ENCODE measurements at places on chromosomes 12 and 14.

GRCh38 chr14:22737052-22737451, 29.4 kb upstream of the OXA1L start:
- DNase-seq: no peak

GRCh38 chr14:84112589-84112988, 1417.4 kb upstream of the FLRT2 start:
- DNase-seq: peak; percentile 35

- DNase-seq: no peak
These were observed 77.0 kb downstream of the RBM19 start for GRCh38 chr12:113889076-113889475.

DNA sequence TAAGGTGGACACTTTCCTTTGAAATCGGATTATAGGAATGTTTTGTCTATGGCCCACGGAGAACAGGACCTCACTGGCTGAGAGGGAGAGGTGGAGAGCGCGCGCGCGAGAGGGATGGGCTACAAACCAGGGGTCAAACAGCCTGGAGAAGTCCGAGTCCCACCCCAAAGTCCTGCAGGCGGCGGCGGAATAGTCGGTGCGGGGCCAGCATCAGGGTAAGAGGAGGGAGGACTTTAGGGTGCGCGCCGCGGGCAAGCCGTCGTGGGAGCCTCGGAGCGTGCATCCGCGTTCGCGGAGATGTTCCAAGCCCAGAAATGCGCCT, 3.3 kb upstream of the HOXC8 start:
- no peak for DNase-seq

DNA sequence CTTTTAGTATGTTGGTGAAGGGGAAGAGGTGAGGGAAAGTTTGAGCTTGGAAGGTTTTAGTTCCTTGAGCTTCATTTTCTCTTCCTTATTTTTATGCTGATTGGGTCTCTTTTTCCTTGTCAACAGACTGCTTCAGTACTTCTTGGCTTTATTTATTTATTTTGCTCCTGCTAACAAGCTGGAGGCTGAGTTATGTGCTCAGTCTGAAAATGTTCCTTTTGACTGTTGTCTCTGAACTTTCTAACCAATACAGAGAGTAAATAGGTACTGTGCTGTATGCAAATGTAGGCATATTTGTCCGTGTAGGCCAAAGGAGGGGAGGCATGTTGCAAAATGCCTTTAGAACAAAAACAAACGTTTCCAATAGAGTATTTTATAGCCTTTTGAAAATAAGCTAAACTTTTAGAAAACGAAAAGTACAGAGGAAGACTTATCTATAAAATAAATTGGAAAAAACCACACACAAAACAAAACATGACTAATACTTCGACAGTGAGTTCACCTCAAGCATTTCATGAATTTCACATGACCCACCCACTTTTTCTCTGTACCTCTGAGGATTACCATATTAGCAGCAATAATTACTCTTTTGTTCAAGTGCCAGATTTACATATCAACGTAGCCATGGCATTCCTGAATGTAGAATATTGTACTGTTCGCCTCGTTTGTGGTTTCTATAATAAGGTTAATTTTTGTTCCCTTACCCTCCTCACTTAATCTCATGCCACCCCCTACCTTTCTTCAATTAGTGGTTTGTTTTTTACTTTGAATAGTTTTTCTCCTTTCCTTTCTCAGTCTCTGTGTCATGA, 4.7 kb upstream of the CREBL2 start:
- DNase-seq: peak; percentile 74

DNA sequence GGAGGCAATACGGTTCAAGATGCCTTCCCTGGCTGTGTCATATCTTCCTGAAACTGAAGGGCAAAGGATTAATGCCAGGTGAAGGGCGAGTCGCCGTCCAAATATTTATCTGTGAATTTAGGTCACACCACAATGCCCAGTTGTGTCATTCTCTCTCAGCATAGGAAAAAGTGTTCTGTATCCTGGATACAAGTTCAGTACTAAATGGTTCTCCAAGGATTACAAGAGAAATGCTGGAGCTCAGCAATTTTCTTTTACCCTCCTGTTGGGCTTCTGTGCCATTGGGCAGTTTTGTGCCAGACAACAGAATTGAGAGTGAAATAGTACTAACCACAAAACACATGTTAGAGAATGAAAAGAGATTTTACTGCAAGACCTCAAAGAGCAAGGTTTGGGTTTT, 493.9 kb downstream of the EGLN3 start:
- DNase-seq: no peak

GRCh38 chr12:19572920-19573558, 133.7 kb downstream of the AEBP2 start:
- peak; percentile 70 for DNase-seq

- no peak for DNase-seq
These were observed 47.6 kb upstream of the PKP2 start for GRCh38 chr12:32944195-32944594.

GRCh38 chr12:31324845-31325523, 966 bp downstream of the SINHCAF start:
- DNase-seq: peak; percentile 62

GRCh38 chr12:43899574-43899973, 63.7 kb downstream of the TMEM117 start:
- no peak for DNase-seq

DNA sequence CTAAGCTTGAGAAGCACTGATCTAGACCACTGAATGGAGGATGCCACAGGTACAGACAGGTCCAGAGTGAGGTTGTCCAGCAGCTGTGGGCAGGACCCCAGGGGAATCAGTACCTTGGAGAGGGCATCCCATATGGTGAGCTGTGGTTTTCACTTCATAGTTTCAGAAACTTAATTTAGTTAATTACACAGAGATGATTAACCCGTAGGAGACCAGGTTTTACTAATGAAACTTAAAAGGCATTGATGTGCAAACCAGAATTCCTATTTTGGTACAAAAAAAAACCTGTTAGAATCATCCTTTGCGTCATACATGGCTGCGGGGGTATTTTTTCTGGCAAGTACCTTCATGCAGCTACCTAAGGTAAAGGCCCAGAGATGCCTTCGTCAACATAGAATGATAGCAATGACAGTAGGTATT, 159.3 kb downstream of the DACT1 start:
- DNase-seq: peak; percentile 23

- no peak for DNase-seq
These were observed 25.0 kb downstream of the SH2B3 start for GRCh38 chr12:111430433-111431353.

DNA sequence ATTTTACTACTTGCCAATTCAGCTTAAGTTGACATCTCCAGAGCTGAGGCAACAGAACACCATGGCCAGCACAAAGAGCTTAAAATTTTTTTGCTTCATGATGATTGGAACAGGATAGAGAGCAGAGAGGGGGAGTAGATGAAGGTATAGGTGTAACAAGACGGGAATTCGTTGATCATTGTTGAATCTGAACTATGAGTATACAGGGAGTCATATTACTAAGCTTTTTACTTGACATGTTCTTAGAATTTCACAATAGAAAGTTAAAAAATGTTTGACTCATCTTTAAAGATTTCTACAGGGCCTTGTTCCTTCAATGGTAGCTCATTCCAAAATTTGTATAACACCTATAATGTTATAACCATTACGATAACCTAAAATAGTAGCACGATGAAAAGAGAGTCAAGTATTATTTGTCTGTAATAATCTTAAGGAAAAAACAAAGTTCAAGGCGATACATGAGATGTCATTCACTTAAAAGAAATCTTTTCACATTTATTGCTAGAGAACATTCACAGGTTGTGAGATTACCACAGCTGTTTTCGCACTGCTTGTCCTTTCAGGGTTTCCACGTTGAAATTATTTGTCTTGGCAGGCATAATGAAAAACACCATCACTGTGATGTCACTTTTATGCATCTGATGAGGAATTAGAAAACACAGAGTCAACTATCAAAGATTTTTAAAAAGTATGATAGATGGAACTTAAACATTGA, 33.9 kb downstream of the SPX start:
- DNase-seq: peak; percentile 86

- DNase-seq: peak; percentile 54
These were observed 141.6 kb upstream of the MAX start for GRCh38 chr14:65243766-65244442.

GRCh38 chr12:76189851-76190250, 105.4 kb upstream of the NAP1L1 start:
- DNase-seq: no peak

- peak; percentile 37 for DNase-seq
These were observed 46.9 kb upstream of the MDM1 start for GRCh38 chr12:68378872-68379606.

- no peak for DNase-seq
These were observed 42.8 kb downstream of the KDM2B start for GRCh38 chr12:121537814-121538698.

DNA sequence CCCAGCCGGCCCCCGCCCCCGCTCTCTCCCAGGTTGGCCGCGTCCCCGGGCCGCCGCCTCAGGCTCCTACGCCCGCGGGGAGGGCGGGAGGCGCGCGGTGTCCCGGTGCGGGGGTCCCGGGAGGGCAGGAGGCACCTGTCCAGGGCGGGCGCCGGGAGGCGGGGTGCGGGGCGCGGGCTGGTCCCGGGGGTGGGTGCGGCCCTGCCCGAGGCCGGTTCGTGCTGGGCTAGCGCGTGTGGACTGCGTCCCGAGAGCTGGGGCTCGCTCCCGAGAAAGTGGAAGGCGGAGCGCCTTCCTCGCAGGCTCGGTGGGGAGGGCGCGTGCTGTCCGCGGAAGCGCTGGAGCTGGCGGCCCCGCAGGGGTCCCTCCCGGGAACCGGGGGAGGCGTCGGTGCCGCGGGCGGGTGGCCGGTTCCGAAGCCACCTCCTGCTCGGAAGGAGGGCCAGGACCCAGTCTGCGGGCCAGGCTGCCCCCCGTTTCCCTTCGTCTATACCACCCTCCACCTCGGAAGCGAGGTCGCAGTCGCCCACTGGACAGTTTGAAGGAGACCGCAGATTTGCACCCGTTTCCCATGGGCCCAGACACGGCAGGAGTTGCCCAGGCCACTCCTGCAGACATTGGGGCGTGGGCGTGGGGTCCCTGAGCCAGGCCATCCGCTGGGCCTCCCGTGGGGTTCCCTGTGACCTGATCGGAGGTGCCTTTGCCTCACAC, 636 bp downstream of the ZFYVE21 start:
- DNase-seq: no peak

DNA sequence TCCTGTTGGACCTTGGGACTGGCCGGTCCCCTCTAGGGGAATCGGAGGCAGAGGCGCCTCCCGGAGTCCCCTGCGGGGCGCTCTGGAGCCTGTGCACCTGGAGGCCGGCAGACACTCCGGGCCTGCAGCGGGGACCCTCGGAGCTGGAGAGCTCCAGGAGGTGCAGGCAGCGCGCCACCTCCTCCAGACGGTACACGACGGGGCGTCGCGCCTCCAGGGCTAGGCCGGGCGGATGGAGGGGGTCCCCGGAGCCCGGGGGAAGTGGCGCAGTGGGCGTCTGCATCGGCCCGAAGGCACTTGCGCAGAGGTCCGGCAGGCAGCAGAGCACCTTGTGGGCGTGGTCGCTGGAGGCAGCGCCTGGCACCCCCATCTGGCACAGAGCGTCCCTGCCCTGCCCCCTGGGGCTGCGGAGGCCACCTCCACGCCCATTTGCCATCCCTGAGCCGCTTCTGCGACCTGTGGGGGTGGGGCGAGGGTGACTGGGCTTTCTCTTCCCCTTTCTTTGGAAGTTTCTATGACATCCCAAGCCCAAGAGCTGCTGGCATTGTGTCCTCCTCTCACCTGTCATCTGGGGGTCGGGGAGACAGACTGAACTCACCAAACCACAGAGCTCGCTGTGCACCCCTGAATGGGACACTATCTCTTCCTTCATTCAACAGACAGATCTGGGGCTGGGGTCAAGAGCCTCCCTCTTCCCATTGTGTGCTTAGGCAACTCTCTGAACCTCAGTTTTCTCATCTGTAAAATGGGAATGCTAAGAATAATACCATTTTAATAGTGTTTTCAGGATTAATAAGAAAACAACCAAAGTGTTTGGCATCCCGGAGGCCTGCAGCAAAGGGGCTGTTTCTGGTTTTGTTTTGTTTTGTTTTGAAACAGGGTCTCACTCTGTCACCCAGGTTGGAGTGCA, 37.5 kb upstream of the CORO1C start:
- DNase-seq: no peak

DNA sequence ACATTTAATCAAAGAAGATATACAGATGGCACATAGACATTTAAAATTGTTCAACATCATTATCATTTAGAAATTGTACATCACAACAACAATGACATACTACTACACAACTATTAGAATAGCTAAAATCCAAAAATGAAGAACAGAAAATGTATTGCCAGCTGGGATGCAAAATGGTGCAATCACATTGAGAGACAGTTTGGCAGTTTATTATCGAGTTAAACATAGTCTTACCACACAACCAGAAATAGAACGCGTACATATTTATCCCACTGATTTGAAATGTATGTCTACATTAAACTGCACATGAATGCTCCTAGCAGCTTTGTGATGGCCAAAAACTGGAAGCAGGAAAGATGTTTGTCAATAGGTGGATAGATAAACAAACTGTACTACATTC, 791.5 kb upstream of the MGAT4C start:
- no peak for DNase-seq

DNA sequence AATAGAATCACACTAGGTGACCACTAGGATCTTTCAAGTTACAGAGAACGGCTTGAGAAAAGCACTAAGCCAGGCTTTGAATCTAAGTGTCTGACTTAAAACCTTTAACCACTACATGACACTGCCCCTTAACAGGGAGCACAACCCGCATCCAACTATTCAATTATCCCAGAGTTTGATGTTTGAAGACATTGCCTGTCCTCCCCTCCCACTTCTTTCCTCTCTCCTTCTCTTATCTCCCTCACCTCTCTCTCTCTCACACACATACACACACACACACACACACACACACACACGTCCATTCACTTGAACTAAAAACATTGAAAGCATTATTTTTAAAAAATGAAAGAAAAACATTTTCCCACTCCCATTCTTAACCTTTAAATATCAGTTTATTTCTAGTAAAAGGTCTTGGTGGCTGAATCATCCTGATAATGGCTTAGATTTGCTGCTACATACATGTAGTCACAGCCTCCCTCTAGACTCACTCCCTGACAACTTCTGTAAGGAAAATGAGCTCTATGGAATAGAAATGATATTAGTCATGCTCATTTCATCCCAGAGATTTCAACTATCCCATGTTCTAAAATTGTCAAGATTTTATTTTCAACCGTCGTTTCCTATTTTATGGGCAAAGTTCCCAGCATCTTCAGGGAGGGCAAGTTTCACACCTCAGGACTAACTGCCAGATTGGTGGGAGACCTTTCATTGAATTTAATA, 53.5 kb upstream of the RAP1B start:
- peak; percentile 79 for DNase-seq

DNA sequence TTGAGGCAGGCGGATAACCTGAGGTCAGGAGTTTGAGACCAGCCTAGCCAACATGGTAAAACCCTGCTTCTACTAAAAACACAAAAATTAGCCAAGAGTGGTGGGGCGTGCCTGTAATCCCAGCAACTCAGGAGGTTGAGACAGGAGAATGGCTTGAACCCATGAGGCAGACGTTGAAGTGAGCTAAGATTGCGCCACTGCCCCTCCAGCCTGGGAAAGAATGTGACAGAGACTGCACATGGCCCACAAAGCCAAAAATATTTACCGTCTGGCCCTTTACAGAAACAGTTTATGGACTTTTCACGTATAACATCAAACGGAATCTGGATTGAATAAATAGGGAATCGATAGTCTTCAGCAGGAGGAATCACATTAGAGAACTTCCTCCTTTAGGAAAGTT, 3.5 kb downstream of the RSRC2 start:
- peak; percentile 64 for DNase-seq

GRCh38 chr12:3136641-3137267, 59.6 kb downstream of the TSPAN9 start:
- no peak for DNase-seq

- DNase-seq: no peak
These were observed 807 bp downstream of the B4GALNT3 start for GRCh38 chr12:460261-461230.

Measured in fibroblast of pulmonary artery (primary cell).